ENCODE measurements at places on chromosomes 5 and 9.
A peak's percentile ranks its signal among the peaks of the same experiment; 100 is the strongest.

GRCh38 chr9:7053903-7054302 lies 296.1 kb downstream of the KDM4C start:
- no peak for DNase-seq

DNA sequence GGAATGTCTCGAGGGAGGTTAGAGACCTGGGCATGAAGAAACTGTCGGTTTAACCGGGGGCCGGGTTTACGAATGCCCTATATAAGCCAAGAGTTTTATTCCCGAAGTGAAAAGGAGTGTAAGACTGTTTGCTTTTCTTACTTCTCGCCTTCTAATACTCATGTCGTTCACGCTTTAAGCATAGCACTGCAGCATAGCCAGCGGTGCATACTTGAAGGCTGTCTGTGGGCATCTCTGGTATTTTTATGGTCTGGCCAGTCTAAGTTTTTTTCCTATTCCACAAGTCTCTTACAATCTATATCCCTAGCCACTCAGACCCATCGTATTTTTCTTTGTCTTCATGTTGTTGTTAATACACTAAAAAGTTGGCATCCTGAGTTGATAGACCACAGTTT lies 1.2 kb downstream of the UHRF2 start:
- peak; percentile 54 for DNase-seq

- DNase-seq: peak; percentile 13
These were observed 69.2 kb upstream of the PLPP1 start for GRCh38 chr5:55603922-55604321.

- no peak for DNase-seq
These were observed 196.3 kb downstream of the PAX5 start for GRCh38 chr9:36837431-36838405.

DNA sequence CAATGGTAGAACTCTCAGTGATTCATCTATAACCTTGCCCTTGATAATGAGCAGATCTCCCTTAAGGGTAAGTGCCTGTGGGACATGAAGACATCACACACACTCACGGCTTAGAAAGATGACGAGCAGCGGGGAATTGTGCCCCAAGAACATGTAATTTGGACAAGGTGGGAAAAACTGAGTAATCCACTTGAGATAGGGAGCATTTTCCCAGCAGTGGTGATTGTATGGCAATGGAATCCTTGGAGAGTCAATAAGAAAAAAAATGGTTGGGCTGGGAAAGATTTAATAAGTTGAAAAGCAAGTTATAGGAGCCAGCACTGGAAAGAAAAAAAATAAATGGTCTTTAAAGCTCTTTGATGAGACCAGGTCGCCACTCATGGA lies 193.1 kb downstream of the GLIS3 start:
- DNase-seq: no peak
